ENCODE measurements at places on chromosomes 12 and 14. TPM values are rescaled to one million over a fixed set of nuclear protein-coding genes. Genes with fewer than 3 reads are reported as not detected.

DNA sequence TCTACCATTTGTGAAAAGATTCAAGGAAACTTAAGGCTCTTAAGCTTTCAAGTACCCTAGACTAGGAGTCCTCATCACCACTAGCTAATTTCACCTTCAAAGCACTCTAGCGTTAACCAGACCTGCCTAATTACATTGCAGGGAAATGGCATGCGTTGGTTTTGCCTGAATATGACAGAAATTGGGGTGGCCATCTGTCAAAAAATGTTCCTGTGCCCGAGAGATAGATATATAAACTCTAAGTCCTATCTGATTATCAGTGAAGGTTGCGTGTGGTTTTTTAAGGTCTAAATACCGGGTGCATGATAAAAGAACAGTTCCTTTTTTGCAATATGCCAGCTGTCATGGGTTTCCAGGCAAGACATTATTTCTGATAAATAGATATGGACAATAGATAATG lies 48.3 kb downstream of the SPRING1 start:
- no peak for DNase-seq

DNA sequence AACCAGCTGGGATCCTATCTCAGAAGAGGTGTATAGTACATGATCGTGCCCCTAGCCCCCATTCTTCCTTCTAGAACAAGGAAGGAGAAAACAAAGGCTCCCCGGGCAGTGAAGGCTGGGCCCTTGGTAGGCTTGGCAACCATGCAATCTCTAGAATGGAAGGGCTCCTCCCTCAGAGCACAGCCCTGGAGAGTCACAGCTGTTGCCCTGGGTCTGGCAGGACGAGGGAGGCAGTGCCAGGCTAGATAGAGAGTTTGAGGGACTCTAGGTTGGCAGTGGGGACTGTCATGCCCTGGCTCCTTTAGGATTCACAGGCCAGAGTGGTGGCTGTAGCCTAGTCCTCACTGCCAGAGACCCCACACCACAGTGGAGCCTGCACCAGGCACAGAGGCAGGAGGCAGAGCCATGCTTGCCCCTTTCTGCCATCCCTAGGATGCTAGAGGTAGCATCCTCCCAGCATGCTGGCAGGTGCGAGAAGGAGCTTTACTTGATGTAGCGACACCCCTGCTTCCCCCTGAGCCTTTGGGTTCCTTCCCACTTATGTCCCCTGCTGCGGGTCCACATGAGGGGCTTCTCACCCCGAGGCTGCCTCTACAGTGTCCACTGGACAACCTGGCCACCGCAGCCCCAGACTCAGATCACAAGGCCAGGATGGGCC lies 33.4 kb upstream of the CIPC start:
- DNase-seq, result no peak

- no peak for DNase-seq
Measured at GRCh38 chr14:81523016-81523415, 10.6 kb downstream of the SEL1L start.

GRCh38 chr12:15583804-15584203 lies 205.4 kb downstream of the EPS8 start:
- DNase-seq, result no peak

DNA sequence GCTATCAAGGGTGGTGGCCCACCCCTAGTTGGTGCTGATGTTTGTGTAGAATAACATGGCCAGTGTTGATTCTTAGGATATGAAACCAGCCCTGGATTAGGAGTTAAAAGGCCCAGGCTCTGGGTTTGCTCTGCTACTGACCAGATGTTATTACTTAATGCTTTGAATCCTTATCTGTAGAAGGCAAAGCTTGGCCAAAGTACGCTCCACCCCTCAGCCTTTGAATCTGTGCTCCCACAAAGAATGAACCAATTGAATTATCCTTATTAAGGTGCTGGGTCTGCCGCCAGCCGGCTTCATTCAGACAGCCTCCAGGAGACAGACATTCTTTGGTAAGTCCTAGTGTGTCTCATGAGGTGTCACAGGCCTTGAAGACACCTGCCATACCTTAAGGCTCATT lies 41.8 kb downstream of the AKAP3 start:
- DNase-seq, result no peak

GRCh38 chr12:79326222-79326621 lies 364.5 kb downstream of the PAWR start:
- no peak for DNase-seq

Gene PCED1B
- 2.4 TPM for total RNA-seq

- no peak for DNase-seq
Measured at GRCh38 chr12:19457561-19457960, 18.3 kb downstream of the AEBP2 start.

- DNase-seq, result no peak
Measured at GRCh38 chr12:95227818-95228356, 10.3 kb downstream of the VEZT start.

- DNase-seq, result peak; percentile 54
Measured at GRCh38 chr14:84646786-84647500, 883.0 kb upstream of the FLRT2 start.

All from astrocyte (in vitro differentiated cells and primary cell).